ENCODE measurements at places on chromosomes 11 and 22. TPM values are rescaled to one million over a fixed set of nuclear protein-coding genes. Genes with fewer than 3 reads are reported as not detected.

GRCh38 chr11:45815747-45816146 lies 10.8 kb downstream of the SLC35C1 start:
- no peak for DNase-seq

DNA sequence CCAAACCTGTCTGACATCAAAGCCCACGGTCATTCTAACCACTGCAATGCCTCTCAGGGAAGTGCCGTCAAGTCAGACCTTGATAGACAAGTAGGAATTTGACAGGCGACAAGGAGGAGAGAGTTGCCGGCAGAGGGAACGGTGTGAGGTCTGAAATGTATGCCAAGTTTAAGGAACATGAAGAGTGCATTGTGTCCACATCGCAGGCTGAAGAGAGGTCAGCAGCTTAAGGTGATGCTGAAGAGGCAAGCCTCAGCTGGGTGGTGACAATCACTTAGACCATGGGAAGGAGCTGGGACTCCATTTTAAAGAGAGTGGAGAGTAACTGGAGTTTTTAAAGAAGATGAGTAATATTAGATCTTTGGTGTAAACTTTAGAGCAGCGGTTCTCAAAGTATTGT lies 104.9 kb upstream of the TBCEL start:
- DNase-seq = no peak

DNA sequence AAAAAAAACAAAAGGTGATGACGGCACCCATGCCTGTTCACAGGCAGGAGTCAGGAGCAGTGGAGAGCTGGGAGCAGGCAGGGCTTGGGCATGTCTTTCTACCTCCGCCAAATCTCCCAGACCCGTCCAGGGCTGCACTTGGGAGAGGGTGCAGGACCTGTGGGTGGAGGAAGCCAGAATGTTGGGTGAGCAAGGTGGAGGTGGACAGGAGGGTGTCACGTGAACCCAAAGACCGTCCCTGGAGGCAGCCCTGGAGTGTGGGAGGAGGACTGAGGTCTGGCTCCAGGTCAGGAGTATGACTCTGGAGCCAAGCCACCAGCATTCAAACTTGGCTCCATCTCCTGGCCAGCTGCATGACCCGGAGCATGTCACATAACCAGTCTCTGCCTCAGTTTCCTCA lies 26.6 kb upstream of the RELT start:
- no peak for DNase-seq

- DNase-seq = no peak
Measured at GRCh38 chr11:86636275-86636674, 36.1 kb downstream of the ME3 start.

DNA sequence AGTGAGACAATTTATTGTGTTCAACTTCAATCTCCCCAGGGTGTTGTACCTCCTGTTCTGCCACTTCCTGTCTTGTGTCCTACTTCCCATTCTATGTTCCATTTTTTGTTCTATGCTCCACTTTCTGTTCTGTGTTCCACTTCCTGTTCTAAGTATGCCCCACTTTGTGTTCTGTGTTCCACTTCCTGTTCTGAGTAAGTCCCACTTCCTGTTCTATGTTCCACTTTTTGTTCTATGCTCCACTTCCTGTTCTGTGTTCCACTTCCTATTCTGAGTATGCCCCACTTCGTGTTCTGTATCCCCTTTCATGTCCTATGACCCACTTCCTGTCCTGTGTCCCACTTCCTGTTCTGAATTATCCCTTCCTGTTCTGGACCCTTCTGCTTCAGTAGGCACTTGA lies 732.7 kb downstream of the TBC1D22A start:
- DNase-seq = no peak

OR8A1 gene
- not detected for total RNA-seq

SDF2L1 gene
- 44.3 TPM for total RNA-seq

OR2AG1 gene
- not detected for total RNA-seq

DBX1 gene
- not detected for total RNA-seq

SRSF8 gene
- 37.2 TPM for total RNA-seq
